ENCODE measurements at places on chromosomes 11 and 22. TPM values are rescaled to one million over a fixed set of nuclear protein-coding genes. Genes with fewer than 3 reads are reported as not detected.

DNA sequence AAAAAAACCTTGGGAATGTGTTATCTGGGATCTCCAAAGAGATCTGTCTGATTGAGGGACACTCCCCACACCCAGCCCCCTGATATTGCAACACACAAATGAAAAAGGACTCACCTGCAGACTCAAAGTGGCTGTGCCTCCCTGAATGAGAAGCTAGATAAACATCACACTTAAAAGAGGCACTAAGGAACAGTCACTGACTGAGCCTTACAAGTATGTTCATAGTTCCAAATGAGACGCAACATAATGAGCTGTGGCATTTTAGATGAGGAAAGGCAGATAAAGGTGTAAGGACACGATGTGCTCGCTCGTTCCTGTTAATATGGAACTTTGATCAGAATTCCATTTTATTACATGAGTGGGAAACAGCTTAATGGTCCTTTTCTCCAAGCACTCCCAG lies 21.0 kb upstream of the CFAP300 start:
- DNase-seq: no peak

DCUN1D5 gene
- total RNA-seq: 206 TPM

DNA sequence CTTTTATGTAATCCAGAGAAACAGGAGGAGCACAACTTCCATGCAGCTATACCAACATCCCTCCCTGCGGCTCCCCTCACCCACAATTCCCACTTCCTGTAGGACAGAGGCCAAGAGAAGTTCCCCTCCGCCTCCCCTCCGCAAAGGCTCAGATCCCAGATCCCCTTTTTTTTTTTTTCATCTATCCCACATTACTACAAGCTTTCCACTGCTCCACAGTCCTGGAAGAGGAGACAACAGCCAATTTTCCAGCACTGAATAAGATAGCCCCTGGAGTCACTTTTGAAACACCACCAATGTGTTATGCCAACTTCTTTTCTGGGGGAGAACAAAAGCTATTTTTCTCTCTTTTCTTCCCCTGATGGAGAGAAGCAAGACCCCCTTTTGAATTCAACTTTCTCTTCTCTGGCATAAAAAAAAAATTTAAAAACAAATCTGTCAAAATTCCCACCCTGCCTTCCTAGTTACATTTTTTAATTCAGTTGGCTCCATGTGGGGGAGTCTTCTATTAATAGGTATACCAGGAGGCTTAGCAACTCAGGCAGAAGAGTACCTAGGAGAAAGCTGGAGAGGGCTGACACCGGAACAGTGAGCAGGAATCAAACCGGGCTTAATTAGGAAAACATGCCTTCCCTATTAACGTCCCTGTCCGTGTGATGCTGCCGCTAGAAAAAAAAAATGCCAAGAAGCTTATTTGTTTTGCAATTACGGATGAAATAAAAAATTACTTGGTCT lies 543.4 kb downstream of the BUD13 start:
- no peak for DNase-seq

CD59 gene
- 170 TPM for total RNA-seq

VWCE gene
- total RNA-seq: 0.15 TPM

Measured in PC-3 (cell line).